ENCODE measurements at places on chromosomes 6 and 20.

- no peak for DNase-seq
Measured at GRCh38 chr6:41523915-41524633, 22.1 kb upstream of the FOXP4 start.

- no peak for DNase-seq
Measured at GRCh38 chr6:40960742-40961430, 78.1 kb downstream of the UNC5CL start.

DNA sequence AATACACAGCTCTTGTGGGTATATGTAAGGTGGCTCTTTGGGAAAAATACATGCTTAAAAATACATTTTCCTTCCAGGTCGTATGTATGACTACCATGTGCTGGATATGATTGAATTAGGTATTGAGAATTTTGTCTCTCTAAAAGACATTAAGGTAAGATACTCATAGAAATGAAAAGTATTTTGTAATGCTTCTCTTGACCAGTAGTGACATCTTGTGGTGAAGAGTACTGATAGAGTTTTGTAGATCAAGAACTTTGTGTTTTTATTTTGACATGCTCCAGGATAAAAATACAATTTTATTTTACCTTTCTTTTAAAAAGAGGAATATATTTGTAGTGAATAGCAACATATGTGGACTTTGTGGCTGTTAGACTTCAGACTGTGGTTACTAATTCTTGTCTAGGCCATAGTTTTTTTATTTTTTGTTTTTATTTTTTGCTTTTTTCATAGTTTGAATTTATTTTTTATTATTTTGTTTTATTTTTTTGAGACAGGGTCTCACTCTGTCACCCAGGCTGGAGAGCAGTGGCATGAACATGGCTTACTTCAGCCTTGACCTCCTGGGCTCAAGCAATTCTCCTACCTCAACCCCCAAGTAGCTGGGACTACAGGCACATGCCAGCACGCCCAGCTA lies 17.9 kb downstream of the RPF2 start:
- DNase-seq = peak; percentile 33

DNA sequence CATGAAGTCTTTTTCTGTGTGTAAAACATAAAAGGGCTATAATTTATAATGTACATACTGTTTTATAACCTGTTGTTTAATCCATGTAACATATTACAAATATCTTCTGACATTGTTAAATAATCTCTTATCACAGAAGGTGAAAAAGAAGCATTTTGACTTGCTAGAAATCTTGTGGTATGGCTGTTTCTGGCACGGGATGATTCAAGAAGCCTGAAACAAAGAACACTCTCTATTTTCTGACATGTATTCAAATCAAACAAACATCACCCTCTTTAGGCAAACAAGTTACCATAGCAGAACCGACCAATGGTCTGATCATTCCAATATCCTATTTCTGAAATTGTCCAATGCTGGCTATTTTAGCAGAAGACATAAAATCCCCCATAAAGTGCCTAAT lies 55.4 kb downstream of the HS3ST5 start:
- no peak for DNase-seq

DNA sequence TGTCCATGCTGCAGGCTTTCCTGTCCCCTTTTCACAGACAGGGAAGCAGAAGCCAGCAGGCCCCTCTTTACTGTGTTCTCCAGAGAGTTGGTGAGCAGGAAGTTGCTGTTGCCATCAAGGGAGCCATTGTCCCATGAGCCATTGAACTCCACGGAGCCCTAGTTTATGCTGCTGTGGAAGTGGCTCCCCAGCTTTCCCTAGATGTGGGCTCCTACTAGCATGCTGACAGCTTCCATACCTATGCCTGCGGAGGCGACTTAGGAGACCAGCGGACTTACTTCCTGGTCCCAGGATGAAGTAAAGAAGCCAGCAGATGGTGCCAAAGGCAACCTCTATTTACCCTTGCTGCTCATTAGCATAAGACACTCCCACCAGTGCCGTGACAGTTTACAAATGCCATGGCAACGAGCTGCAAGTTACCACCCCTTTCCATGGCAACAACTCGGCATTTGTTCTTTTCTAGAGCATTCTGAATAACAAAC lies 30.8 kb upstream of the FKBP1A start:
- DNase-seq = no peak

- peak; percentile 51 for DNase-seq
Measured at GRCh38 chr6:139567095-139567494, 192.6 kb upstream of the CITED2 start.

DNA sequence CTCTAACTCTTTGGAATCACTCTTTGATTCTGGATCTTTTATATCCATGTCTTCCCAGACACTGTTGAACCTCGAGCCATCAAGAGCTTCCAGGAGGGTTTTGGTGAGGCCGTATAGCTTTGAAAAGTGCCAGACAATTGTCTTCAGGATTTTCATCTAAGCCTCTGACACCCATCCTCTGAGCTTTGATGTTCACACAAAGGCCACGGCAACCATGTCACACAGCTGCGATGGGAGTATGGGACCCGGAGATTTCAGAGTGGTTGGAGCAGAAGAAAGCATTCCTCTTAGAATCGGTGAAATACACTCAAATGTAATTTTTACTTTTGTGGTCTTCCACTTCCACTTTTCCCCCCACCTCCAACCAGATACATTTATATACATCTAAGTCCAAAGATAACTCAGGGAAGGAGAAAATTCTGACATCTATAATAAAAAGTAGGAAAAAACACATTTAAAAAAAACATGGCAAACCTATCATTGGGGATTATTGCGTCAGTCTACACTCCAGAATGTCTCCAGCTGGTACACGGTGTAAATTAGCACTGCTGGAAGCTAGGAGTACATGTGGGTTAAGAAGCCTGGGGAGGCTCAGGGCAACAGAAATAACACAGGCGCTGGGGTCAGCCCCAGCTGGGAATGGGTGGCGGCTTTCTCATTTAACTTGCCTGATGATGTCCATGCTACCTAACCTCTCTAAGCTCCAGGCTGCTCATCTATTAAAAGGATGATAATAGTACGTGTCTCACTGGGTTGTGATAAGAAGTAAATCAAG lies 92.7 kb downstream of the LY86 start:
- DNase-seq = no peak

- DNase-seq = no peak
Measured at GRCh38 chr6:26494117-26494516, 6.0 kb upstream of the BTN1A1 start.

DNA sequence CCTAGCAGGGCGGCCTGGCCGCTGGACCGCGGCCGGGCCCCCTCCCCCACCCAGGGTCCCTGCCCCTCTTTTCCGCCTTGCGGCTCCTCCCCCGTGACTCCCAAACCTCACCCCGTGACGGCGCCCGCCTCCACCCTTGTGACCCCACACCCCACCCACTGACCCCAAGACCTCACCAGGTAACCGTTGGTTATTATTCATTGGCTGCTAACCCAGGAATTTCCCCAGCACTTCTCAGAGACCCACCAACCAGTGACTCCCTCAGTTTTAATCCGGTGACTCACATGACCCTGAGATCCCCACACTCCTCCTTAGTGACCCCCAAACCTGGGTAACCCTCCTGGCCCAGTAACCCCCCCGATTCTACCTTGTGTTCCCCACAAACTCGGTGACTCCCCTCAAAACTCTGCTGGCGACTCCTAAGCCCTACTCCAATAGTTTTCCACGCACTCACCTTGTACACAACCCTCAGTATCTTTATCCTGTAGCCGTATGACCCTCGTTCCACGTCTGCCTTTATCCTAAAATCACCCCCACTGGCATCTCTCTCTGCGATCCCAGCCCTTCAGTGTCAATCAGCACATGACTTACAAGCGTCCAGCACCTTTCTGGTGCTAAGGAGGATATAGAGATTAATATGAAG lies 534 bp downstream of the ZNF76 start:
- peak; percentile 25 for DNase-seq

GRCh38 chr20:37600486-37600885 lies 72.8 kb upstream of the BLCAP start:
- no peak for DNase-seq

GRCh38 chr6:169808608-169808967 lies 57.2 kb downstream of the ERMARD start:
- peak; percentile 12 for DNase-seq

DNA sequence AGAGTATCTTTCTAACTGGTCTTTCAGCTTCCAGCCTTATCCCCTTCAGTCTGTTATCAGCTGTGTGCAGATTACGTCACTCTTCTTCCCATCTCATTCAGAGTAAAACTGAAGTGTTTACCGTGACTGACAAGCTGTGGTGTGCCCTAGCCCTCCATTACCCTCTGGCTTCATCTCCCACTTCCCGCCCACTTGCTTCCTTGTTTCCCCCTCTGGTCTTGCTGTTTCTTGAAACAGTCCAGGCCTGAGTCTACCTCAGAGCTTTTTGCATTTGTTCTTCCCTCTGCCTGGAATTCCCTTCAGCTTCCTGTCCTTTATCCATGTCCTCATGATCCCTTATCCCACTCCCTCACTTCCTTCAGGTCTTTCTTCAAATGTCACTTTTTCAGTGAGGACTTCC lies 66.9 kb downstream of the CARMIL1 start:
- no peak for DNase-seq

DNA sequence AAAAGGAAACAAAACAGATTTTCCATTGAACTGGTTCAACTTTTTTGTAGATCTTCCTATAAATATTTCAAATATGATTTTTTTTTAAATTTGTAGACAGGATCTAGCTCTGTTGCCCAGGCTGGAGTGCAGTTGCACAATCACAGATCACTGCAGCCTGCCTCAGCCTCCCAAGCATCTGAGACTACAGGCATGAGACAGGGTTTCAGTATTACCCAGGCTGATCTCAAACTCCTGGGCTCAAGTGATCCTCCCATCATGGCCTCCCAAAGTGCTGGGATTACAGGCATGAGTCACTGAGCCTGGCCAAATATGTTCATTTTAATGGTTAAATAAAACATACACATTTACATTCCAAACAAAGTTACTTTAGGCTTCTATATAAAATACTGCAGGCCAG lies 33.6 kb downstream of the SAMHD1 start:
- DNase-seq = no peak

DNA sequence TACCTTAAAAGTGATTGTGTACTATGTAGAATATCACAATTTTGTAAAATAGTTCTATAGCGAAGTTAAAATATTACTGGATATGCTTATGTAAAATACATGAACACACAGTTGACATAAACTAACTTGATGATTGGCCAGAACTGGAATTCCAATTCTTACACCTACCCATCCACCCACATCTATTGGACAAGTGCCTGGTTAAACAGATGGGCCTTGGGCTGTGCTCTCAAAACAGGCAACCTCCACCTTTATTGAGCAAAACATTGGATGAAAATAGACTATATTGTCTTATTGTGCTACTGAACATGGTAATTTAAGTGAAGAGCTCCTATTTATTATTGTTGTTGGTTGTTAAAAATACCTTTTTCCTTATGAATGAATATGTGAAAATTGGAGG lies 154.0 kb upstream of the FLRT3 start:
- DNase-seq = no peak

DNA sequence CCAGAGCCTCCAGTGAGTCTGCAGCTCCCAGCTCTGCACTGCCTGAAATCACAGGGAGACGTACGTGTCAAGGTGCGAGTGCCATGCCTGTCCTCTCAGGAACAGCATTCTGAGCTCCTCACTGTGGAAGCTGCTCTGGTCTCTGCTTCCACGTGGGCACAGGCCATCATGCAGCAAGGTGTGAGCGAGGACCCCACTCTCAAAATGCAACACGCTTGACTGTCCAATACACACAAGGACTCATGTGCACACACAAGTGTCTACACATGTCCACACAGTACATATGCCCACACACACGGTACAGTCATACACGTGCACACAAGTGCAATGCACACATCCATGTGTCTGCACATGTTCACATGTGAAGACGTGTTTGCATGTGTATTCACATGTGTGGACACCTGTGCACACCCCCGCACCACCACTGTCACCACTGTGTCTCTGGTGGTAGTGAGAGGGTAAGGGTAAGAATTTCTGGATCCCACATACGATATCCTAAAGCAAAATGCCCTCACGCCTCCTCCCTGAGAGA lies 260.5 kb downstream of the DLL1 start:
- DNase-seq = peak; percentile 28

GRCh38 chr6:139323511-139324300 lies 31.9 kb upstream of the TXLNB start:
- DNase-seq = peak; percentile 51

DNA sequence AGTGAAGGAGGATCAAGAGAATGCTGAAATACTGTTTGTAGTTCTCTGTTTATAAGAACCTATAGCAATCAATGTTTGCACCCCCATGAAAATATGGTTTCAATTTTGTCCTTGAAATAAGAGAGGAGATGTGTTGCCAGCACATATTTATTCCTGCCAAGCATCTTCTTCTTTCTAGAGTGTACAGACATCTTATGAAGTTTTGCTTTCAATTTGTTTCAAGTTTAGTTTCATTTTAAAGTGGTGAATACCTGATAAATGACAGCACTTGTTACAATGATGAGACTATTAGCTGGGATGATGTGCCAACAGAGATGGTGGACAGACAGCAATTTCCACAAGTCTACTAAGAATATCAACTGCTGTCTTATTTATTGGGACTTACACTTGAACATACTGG lies 39.2 kb upstream of the CENPW start:
- no peak for DNase-seq

DNA sequence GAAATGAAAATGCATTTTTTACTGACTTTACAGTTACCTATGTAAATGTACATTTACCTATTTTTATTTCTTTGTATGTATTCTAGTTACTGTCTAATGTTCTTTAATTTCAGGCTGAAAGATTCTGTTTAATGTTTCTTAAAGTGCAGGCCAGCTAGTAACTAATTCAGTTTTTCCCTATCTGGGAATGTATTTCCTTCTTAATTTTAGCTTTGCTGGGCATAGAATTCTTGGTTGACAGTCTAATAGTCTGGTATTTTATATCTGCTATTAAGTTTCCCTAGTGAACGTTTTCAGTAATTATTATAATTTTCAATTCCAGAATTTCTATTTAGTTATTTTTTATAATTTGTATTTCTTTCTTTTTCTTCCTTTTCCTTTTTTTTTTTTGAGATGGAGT lies 186.0 kb upstream of the NOX3 start:
- no peak for DNase-seq

DNA sequence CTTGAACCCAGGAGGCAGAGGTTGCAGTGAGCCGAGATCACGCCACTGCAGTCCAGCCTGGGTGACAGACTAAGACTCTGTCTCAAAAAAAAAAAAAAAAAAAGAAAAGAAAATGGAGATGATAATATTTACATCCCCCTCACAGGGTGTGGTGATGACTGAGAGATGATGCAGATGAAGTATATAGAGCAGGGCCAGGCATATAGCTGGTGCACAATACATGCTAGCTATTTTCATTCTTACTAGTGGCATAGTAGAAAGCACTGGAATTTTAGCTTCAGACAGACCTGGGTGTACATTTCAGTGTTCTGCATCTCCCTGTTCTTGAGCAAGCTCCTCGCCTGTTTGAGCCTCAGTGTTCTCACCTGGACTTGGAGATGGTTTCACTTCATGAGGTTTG lies 36.9 kb downstream of the CEBPB start:
- no peak for DNase-seq

- DNase-seq = peak; percentile 62
Measured at GRCh38 chr6:14732844-14733757, 512.8 kb upstream of the JARID2 start.

GRCh38 chr6:73062837-73063236 lies 162.5 kb downstream of the KHDC1L start:
- no peak for DNase-seq
